ENCODE measurements at places on chromosomes 1 and 21.

GRCh38 chr1:8420318-8420717 lies 102.4 kb downstream of the SLC45A1 start:
- no peak for DNase-seq

DNA sequence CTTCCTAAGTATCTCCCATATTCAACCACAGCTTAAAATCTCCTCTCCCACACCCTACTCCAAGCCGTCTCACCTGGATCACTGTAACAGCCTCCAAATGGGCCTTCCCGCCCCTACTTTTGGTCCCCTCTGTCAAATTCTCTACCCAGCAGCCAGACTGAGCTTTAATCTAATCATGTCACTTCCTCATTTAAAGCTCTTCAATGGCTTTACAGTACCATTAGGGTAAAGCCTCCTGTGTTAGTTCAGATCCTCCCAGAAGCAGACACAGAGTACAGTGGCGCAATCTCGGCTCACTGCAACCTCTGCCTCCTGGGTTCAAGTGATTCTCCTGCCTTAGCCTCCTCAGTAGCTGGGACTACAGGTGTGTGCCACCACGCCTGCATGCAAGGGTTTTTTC lies 46.8 kb upstream of the PSEN2 start:
- peak; percentile 62 for DNase-seq

GRCh38 chr1:160109686-160110085 lies 5.9 kb upstream of the ATP1A2 start:
- DNase-seq, result no peak

GRCh38 chr1:93346421-93346993 lies 800 bp downstream of the DR1 start:
- DNase-seq, result peak; percentile 65

DNA sequence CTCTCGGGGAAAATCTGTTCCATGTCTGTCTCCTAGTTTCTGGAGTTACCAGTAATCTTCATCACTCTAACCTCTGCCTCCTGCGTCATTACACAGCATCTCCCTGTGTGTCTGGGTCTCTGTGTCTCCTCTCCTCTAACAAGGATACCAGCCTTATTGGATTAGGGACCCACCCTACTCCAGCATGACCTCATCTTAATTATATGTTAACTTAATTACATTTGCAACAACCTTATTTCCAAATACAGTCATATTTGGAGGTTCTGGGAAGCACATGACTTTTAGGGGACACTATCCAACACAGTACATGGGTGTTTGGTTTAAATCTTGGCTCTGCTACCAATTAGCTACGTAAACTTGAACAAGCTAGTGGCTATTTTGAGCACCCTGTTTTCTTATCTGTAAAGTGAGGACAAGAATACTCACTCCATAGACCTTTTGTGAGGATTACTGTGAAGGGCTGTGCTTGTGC lies 83.9 kb upstream of the SGIP1 start:
- DNase-seq, result peak; percentile 92

DNA sequence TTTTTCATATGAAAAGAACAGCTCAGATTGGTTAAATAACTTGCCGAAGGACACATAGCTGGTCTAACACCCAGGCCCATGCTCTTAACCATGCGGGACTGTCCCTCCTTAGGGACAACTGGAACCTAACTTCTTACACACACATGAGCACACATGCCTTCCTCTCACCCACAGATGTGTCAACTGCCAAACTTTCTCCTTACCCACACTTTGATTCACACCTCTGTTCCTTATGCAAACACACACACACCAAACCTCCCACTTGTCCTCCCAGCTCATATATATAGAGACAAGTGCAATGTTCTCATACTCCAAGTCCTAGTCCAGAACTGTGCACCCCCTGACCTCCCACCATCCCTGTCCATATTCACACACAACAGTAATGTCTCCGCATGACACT lies 4.3 kb downstream of the RAB25 start:
- no peak for DNase-seq

GRCh38 chr1:156358641-156359040 lies 10.4 kb upstream of the RHBG start:
- no peak for DNase-seq

DNA sequence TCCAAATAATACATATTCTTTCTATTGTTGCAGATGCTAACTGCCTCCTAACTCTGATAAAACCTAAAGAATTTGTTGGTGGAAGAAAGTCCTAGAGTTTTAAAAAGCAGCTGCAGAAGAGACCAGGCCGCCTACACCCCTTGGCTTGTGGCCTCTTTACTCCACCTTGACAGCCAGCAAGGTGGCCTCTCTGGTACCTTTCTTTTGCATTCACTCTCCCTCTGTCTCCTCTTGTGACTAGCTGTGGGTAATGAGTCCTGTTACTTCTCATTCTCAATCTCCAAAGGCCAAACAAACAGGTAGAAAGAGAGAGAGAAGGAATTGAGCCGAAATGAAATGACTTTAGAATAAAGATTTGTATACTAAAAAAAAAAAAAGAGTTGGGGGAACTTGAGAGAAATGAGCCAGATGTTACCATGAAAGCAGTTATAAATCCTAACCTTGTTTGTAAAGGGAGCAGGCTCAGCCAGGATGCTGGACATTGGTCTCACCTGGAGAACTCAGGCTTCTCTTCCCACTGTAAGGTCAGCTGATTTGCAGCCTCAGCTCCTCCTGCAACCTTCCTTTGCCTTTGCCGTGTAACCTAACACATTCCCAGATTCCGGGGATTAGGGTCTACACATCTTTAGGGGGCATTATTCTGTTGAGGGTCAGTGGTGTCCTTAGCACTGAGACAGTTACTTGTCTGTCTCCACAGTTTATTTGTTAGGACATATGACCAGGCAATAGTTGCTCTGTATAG lies 164.1 kb upstream of the IRF2BP2 start:
- DNase-seq, result no peak

DNA sequence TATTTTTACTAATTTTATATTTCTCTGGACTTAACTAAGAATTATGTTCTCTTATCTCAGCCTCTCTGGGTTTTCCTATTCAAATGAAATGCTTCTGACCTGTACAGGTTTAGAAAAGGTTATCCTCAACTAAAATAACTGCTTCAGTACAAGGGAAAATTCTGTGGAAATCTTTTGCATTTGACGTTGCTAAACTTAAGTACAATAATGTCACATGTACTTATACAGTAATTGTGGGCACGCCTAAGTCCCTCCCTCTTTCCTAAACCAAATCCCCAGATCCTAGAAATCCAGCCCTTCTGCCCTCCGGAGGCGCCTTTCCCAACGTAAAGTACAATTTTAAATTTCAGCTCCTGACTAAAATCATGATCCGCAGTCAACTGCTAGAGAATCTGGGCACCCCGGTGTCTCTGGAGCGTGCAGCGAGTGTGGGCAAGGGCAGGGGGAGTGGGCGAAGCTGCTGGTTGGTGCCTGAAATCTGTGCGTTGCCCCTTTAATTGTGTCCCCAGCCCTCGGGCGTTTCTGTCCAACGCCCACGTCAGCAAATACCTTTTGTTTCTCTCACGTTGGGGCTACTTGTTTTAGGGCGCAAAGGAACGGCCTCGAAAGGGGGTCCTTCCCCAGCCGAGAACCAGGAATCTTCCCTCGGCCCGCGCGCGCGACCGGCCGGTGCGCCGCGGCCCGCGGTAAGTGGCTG lies at the start of gene ZBTB8A:
ZBTB8A (plus strand) TSS at position 541 of the 697 bp plus-strand sequence. CDS start 53,505 bp downstream, outside the sequence.
- DNase-seq, result peak; percentile 75

DNA sequence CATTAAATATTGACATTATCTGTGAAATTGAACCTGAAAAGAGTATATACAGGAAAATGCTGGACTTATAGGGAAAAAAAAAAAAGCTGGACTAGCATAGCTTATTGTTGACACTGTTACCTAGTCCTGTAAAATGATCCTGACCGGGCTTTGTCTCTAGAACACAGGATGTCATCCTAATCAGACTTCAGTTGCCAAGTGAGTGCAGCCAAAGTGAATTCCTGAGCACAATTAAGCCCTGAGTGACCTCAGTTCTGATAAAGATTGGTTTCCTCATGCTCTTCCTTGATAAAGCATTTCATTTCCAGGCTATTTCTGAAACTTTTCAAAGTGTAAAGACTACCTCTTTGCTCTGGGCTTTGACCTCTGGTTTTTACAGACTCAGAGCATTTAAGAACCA lies 19.8 kb downstream of the SELP start:
- no peak for DNase-seq

GRCh38 chr1:113758631-113759332 lies 504 bp downstream of the PHTF1 start:
- DNase-seq, result peak; percentile 76

DNA sequence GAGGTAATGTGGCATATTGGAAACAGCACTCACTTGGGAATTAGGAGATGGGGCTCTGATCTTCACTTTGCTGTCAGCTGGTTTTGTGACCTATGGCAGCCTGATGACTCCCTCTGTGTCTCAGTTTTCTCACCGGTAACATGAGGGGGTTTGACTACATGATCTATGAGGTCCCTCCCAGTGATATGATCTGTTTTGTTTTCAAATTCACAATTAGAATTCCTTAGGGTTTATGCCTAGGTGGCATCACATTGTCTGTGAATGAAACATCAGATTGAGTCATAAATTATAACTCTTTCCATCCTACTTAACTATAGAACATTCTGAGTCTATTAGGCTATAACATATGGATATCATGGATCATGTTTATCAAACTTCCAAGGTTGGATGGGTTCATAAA lies 386.6 kb downstream of the PTBP2 start:
- DNase-seq, result no peak

GRCh38 chr1:235325139-235325538 lies 2.8 kb downstream of the ARID4B start:
- DNase-seq, result no peak

- DNase-seq, result no peak
These were observed 7.4 kb upstream of the KLHDC7A start for GRCh38 chr1:18473195-18473815.

GRCh38 chr1:112359961-112360767 lies 35.9 kb upstream of the CTTNBP2NL start:
- no peak for DNase-seq

DNA sequence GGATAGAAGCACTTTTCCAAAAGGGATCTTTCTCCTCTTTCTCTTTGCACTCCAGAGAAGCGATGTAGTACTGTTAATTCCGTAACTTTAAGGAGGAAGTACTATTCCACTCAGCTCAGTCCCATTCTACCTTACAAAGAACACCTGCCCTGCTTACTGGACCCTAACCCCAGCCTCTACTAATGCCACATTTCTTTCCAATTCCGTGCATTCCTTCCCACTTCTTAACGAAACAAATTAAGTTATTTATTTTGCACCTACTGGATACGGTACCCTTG lies 511 bp downstream of the NDC1 start:
- no peak for DNase-seq

- DNase-seq, result no peak
These were observed 40.2 kb downstream of the BCL9 start for GRCh38 chr1:147581459-147581858.

DNA sequence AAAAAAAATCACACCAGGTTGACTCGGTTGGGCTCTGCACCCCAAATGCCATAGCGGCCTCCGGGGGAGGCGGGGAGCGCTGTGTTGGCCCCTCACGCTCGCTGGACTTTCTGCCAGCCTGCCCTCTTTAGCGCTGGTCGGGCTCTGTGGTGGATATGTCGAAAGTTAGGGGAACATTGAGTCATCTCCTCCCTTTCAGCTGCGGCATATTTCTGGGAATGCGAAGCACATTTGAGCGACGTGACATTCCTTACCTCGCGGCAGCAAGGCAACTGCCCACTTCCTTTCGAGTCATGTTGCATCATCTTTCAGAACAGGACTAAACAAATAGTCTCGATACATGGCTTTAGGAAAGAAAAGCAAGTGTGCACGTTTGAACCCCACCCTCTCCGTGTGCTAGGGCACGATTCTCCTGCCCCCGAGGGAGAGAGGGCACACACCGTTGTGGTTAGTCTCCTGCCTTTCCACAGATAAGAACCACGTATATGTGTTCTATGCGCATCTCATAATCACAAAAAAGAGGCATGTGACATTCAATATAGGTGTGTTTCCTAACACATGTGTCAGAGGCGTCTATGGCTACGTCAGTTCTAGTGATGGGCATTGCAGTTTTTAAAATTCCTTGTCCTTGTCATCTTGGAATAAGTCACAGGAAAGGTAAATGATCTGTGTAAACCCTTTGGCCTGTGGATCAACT lies 105.9 kb upstream of the SLC45A1 start:
- no peak for DNase-seq

GRCh38 chr1:180392020-180392419 lies 110.4 kb downstream of the ACBD6 start:
- DNase-seq, result no peak

GRCh38 chr1:198155253-198155652 lies 1.5 kb upstream of the NEK7 start:
- DNase-seq, result peak; percentile 27

- DNase-seq, result no peak
These were observed 12.3 kb upstream of the MYBPHL start for GRCh38 chr1:109319114-109319513.

DNA sequence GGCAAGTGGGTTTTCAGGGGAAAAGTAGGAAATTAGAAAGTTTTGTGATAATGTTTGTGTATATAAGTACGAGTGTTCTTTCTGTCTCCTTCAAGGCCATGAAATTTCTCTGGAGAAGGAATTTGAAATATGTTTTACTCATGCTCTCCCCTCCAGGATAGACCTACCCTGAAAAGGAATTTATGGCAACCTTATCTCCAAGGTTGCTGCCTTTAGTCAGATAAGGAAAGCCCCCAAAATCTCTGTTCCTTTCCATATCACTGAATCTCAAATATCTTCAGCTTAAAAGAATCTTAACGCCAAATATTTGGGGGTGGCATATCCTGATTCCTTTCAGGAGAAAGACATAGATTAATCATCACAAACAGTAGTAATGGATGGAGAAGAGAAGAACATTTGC lies 499 bp upstream of the C4BPB start:
- no peak for DNase-seq

DNA sequence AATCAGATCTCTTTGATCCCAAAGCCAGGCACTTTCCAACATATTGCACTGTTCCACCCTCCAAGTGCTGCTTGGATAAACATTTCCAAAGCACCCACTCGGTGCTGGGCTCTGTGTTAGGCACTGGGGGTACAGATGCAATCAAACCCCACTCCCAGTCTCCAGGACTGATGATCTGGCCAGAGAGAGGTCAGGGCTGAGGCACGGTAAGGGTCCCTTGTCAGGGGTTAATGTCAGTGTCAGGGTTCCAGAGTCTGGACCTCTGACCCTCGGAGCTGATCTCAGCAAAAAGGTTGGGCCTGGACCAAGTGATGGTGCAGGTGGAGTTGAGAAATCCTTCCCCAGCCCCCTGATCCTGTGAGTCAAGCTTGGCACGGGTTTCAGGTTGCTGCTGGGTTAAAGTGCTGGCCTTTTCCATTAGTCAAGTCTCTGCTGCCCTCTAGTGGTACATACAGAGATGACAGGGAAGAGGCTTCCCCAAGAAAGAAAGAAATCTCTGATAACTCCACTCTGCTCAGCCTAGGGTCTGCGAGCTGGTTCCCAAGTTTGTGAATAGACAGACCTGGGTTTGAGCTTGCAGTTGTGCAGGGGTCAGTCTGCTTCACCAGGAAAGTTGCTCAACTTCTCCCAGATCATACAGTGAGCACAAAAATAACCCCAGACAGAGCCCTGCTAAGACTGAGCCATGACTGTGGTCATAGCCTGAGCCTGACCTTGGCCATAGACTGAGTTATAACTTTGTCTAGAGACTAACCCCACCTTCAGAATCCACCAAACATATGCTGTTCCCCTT lies 74.6 kb downstream of the DMRTA2 start:
- DNase-seq, result peak; percentile 95

GRCh38 chr1:27713139-27713725 lies 12.5 kb upstream of the FAM76A start:
- DNase-seq, result no peak

- no peak for DNase-seq
These were observed 8.9 kb downstream of the RALGPS2 start for GRCh38 chr1:178733972-178734371.

Measured in NCI-H82 (cell line).